ENCODE measurements at places on chromosomes 2 and 18.

DNA sequence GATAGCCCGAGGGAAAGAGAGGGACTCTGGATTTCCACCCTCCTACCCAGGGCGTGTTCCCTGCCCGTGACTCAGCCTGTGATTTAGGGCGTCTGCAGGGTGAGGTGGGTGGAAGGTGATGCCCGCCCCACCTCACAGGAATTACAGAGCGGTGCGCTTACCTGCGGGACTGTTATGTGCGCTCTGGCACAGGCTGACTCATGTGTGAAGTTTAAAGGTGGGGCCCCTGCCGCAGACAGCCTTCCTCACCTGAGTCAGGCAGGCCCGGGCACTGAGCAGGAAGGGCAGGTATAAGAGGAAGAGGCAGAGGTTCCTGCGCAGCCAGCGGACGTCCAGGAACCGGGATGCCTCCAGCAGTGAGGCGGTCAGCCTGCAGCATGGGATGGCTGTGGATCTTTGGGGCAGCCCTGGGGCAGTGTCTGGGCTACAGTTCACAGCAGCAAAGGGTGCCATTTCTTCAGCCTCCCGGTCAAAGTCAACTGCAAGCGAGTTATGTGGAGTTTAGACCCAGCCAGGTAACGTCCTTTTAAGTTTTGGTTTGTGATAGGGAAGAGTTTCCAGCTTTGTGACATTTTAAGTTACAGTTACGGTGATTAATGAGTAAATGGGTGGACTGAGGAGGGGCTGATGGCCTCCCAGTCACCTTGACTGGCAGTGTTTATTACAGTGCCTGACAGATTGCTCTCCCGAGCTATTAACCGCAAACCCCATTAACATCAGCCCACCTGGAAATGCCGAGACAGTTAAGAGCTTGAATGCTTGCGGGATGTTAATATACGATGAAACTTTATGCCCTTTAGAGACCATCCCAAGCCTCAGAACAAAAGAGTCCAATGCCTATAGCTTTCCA is 141.6 kb upstream of the TTC39C start:
- no peak for DNase-seq

GRCh38 chr2:199279146-199279545 is 178.6 kb downstream of the SATB2 start:
- DNase-seq: no peak

GRCh38 chr18:11074889-11075288 is 74.5 kb downstream of the PIEZO2 start:
- no peak for DNase-seq

- no peak for DNase-seq
These were observed 202.7 kb downstream of the ZEB2 start for GRCh38 chr2:144317071-144317738.

GRCh38 chr2:55732854-55733253 is 39.2 kb upstream of the PNPT1 start:
- no peak for DNase-seq

GRCh38 chr2:238645095-238645494 is 202.8 kb upstream of the TWIST2 start:
- no peak for DNase-seq

GRCh38 chr2:204051476-204051875 is 114.9 kb downstream of the ICOS start:
- DNase-seq: no peak

- no peak for DNase-seq
These were observed 13.3 kb downstream of the OBSL1 start for GRCh38 chr2:219557791-219558785.
